ENCODE measurements at places on chromosomes 11 and 22.

GRCh38 chr22:44220727-44221680 is 40.3 kb downstream of the PARVG start:
- no peak for DNase-seq

GRCh38 chr11:57566005-57566904 is 1.2 kb downstream of the UBE2L6 start:
- peak; percentile 16 for DNase-seq

- no peak for DNase-seq
Measured at GRCh38 chr11:119882316-119882715, 153.3 kb upstream of the NECTIN1 start.

- no peak for DNase-seq
Measured at GRCh38 chr11:7306900-7307299, 55.2 kb downstream of the SYT9 start.

GRCh38 chr11:28596816-28597215 is 488.6 kb downstream of the METTL15 start:
- DNase-seq = no peak

GRCh38 chr11:64285885-64286800 is 495 bp downstream of the GPR137 start:
- no peak for DNase-seq
